ENCODE measurements at places on chromosomes 1 and 21.

DNA sequence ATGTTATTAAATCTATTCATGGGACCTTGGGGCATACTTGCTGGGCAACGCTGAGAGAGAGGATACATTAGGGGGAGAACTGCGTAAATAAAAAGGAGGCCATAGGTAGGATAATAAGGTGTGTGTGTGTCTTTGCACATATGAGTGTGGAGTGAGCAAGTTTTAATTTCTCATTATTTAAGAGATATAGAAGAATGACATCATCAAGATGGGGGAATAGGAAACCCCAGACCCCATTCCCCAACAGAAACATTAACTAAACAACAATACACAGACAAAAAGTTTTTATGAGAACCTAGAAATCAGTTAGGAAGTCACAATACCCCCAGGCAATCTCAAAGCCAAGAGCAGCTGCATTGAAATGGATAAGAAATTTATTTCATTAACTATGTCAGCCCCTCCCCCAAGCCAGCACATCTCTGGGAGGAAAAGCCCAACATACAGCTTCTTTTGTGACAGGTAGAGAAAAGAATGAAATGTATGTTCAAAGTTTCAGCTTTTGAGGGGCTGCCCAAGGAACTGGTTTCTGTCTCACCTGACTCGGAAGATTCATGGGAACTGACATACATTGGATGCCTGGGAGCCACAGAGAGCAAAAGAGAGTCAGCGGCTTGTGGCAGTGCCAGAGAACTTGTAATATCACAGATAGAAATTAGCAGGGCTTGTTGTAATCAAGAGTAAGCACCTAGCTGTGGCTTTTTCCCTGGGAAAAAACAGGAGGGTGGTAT, 234.3 kb upstream of the NFIA start:
- no peak for DNase-seq

DNA sequence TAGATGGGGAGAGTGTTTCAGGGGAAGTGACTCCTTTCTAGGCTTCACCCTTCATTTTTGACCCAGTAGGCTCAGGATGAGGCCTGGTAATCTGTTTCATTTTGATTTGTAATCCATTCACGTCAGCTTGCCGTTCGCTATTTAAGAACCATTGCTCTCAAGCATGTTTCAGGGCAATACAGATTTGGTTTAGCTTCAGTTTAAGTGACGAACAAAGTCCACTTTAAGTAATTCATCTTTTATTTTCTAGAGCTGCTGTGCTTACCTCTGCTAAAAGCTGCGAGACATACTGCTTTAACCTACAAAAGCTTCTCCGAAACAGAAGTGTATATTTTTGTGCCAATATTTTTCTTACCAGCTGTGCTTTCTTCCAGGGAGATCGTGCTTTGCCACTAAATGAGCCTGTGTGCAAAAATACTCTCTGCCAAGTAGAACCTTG, 8.9 kb upstream of the FMO3 start:
- DNase-seq = no peak

- no peak for DNase-seq
These were observed 36.8 kb downstream of the MAP10 start for GRCh38 chr1:232841823-232842565.

DNA sequence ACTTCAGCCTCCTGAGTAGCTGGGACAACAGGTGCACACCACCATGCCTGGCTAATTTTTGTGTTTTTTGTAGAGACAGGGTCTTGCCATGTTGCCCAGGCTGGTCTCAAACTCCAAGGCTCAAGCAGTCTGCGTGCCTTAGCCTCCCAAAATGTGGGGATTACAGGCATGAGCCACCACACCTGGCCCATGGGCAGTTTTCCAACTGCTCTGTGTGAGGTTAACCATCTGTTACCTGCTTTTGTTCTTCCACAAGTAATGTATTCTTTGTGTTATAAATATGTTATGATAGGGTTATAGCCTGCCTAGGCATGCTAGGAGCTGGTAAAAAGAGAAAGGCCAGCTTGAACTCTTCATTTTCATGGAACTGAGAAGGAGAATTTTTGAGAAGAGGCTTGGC, 30.7 kb downstream of the TUFT1 start:
- DNase-seq = no peak

DNA sequence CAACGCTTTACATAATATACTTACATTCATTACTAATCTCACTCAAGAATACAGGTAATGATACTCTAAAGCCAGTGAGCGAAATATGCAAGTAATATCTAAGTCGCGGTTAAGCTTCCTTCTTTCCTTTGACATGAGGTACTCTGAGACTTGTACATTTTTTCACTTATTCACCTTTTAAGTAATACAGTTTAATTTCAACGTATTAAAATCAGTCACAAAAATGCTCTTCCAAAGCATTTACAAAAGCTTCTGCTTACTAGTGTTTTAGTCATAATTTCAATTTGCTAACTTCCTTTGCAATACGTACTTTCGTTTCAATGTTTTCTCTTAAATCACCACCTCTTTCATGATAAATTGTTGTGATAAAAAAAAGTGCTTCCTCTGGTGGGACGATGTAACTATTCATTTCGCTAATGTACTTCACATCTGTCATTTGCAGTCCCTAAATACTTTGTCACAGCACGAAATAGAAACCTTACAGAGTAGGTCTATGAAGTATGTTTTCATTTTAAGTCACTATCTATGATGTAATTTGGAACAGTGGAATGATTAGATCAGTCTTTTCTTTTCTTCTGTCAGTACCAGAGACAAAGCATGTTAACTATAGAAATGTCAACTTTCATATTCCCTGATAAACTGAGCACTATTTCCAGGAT, 34.0 kb upstream of the ADGRL4 start:
- no peak for DNase-seq

- no peak for DNase-seq
These were observed 2.8 kb upstream of the EFNA4 start for GRCh38 chr1:155060736-155061135.

DNA sequence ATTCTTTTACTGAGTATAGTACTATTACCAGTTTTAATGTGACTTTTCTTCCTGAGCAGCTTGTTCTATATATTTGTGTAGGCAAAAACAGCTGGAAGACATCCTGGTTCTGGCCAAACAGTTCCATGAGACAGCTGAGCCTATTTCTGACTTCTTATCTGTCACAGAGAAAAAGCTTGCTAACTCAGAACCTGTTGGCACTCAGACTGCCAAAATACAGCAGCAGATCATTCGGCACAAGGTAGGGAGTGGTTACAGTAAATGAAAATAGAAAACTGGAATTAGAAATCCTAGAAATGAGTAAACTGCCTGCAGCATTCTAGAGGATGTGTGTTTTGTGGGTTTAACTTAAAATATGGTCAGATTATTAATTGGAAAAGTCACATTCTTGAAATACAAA, 64.1 kb upstream of the BMP8A start:
- no peak for DNase-seq

DNA sequence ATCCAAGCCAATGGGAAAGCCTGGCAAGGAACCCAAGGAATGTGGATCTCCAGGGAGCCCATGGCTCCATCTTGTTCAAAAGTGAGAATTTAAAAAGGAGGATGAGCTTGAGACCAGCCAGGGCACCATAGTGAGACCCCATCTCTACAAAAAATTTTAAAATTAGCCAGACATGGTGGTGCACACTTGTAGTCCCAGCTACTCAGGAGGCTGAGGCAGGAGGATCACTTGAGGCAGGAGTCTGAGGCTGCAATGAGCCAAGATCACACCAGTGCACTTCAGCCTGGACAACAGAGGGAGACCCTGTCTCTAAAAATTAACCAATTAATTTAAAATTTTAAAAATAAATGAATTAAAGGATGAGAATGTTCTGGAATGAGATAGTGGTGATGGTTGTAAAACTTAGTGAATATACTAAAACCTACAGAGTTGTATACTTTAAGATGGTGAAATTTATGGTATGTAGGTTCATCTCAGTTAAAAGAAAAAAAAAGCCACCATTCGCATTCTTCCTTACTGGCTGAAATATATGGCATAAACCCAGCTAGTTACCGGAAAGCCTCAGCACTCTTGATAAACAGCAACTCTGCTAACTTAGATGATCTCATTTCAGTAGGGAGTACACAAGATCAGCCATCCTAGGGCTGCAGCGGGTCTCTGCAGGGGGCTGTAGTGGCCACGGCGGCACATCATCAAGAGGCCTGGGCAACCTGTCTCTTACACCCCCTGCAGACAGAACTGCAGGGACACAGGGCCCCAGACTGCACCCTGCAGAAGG, 48.3 kb upstream of the H6PD start:
- no peak for DNase-seq

- DNase-seq = peak; percentile 26
These were observed 737.6 kb downstream of the PLA2G4A start for GRCh38 chr1:187566354-187566753.

GRCh38 chr1:231890791-231891190, 264.2 kb downstream of the DISC1 start:
- no peak for DNase-seq

DNA sequence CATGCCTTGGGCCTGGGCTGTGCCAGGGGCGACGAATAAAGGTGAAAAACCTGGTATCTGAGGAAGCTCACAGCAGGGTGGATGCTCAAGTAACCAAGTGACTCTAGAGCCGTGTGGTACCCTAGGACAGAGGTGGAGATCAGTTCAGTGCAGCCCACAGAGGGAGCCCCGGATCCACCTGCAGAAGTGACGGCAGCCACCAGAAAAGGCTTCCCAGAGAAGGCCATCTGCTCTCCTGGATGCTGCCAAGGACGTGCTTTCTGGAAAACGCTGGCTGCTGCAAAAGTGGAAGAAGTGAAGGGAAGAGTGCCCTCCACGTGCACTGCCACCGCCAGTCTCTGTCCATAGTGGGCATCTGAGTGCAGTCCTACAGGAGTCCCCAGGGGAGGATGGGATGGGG, 27.7 kb downstream of the TMCO4 start:
- no peak for DNase-seq

- no peak for DNase-seq
These were observed 16.3 kb upstream of the CDK18 start for GRCh38 chr1:205488074-205488723.

GRCh38 chr1:51990478-51990965, at the start of gene RAB3B:
Gene RAB3B (minus strand): TSS chr1:51990700. CDS start chr1:51977117, 13,583 bp downstream.
- peak; percentile 13 for DNase-seq

GRCh38 chr1:163308811-163309210, 12.9 kb upstream of the NUF2 start:
- DNase-seq = no peak

DNA sequence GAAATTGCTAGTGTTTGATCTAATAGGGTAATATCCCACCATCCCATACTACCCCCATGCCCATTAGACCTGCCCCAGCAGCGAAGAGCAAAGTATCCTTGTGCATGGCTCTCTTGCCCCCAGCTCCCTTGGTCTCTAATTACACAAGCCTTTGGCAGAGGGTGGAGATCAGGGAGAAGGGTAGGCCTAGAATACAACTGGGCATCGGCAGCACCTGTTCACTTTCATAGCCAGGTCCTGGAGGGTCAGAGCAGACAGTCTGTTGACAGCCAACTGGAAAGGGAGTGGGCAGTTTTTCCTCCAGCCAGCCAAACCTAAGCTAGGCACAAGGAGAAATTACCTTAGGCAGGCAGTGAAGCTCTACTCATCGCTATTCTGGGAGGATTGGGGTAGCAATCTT, 2.7 kb upstream of the PIGC start:
- no peak for DNase-seq

GRCh38 chr1:172088256-172088655, 247.0 kb downstream of the DNM3 start:
- no peak for DNase-seq

- no peak for DNase-seq
These were observed 121.6 kb upstream of the BARHL2 start for GRCh38 chr1:90838720-90839119.

DNA sequence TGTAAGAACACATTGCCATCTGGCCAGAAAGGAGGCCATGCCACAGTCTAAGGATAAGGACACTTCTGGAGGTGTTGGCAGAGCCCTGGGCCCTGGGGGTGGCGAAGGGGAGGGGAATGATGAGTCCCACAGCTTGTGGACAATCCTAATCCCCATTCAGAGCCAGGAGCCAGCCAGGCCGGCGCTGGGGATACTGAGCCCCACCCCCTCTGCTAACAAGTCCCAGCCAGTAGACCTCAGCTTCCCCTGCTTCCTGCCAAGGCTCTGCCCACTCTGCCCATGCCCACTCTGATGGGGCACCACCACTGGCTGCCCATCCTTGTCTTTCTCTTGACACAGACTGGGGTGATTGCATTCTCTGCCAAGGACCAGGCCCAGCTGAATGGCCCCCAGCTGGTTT, 71.9 kb downstream of the NAV1 start:
- no peak for DNase-seq

- DNase-seq = no peak
These were observed 234.9 kb downstream of the RHOU start for GRCh38 chr1:228969953-228970800.

GRCh38 chr21:40610345-40610744, 236.6 kb downstream of the DSCAM start:
- DNase-seq = no peak

All from fibroblast of skin of left biceps (primary cell).